Stimulated activated CD4-positive, alpha-beta T cell treated with anti-CD3 and anti-CD28 coated beads, Interleukin-12 subunit alpha, Interleukin-12 subunit beta, amount 100 ng/mL, for 4 hours (primary cell): ENCODE measurements at places on chromosomes 6 and 20.

DNA sequence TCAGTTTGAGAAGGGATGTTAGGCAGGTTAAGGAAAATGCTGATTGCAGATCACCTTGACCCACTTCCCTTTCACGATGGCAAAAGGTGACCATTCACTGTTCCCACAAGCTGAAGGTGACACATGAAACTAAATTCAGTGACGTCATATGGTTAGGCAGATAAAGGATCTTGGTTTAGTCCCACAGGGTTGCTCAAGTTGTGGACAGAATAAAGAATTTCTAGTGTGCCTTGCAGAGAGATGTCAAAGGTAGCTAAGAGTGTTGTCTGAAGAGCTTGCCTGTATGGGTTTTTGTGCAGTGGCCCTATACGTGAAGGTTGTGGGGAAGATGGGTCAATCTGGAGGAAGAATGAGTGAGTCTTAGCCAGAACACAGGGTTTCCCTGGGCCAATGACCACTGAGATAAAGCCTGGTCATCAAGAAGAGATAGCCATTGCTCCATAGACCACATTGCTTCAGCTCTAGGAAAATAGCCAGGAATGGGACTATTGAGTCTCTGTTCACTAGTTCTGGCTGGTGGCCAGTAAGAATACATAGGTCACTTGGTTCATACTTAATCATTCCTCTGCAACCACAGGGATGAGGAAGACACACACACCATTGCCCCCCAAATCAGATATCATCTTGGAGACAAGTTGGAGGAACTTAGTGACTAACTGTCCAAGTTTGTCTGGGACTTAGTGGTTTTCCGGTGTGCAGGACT, 148.5 kb upstream of the ATXN1 start:
- no peak for DNase-seq

- DNase-seq, result peak; percentile 40
Measured at GRCh38 chr6:38997128-38997761, 51.3 kb upstream of the GLP1R start.

DNA sequence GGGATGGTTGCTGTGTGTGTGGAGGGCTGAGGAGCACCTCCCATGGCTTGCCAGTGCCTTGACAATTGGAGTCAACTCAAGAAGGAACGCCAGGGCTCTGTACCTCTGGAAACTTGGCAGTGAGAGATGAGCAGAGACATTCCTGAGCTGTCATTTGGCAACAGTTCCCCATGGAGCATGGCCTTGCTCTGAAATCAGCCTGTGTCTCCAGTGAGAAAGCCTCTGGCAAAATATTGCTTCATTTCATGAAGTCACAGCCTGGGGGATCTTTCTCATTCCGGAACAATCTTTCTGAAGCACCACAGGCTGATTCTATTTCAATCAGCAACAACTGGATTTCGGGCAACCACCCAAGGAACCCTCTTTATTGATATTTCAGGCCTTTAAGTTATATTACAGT, 52.2 kb upstream of the FNDC1 start:
- no peak for DNase-seq

- no peak for DNase-seq
Measured at GRCh38 chr20:774016-774659, 5.8 kb upstream of the SLC52A3 start.

DNA sequence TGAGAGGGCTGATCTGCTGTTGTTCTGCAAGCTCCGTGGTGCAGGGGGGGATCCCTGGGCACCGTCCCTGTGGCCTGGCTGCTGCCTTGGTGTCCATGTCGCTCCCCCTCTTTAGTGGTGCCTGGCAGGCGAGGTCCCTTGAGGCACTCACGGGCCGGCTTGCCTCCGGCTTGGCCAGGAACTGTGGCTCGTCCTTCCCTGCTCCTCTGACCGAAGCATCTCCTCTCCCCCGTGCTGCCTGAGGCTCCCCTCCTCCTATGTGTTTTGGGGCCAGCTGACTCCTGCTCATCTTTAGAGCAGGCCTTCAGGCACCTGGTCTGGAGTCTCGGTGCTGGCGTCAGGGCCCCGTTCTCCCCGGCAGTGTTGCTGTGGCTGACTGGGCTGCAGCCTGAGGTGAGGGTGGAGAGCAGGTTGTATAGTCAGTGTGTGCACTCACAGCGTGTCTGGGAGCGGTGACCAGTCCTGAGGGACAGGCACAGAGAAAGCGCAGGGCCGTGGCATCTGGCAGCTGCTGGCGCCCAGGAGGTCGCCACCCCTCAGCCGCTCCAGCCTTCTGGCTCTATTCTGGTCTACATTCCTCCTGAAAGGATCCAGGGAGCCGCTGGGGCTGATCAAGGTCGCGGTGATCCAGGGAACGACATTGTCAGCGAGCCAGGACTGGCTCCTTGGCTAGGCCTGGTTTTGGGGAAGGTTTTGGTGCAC, 43.7 kb downstream of the PYGB start:
- no peak for DNase-seq

DNA sequence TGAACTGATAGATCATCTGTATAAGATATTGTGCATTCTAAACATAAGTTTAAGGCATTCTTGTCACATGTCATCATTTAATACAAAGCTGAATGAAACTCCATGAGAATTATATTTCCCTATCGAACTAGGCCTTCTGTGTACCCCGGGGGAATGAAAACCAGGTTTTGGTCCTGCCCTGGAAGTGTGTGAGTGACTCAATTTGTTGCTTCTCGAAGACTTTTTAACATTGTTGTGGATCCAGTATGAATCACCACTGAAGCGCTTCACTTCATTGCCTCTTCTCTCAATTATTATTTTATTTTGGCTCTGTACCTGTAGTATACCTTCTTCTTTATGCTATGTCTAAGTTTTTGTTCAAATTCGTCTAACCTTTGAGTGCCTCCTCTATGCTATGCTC, 150.8 kb downstream of the GRIK2 start:
- no peak for DNase-seq

DNA sequence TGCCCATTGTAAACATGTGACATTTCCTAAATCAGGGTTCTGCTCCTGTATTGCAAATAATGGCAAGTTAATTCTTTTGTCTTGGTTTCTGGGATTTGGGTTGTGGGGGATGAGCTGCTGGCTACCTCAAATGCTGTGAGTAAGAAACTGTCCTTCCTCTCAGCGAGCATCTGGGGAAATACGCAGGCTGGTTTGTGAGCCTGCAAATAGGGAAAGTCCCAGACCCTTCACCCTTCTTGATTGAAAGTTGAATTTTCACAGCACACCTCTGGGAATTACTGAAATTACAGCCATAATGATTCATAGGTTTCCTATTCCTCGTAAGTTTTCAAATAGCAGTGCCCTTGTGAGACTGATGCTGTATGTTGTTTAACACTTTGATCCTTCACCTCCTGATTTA, 138.1 kb downstream of the TBXT start:
- DNase-seq, result no peak

DNA sequence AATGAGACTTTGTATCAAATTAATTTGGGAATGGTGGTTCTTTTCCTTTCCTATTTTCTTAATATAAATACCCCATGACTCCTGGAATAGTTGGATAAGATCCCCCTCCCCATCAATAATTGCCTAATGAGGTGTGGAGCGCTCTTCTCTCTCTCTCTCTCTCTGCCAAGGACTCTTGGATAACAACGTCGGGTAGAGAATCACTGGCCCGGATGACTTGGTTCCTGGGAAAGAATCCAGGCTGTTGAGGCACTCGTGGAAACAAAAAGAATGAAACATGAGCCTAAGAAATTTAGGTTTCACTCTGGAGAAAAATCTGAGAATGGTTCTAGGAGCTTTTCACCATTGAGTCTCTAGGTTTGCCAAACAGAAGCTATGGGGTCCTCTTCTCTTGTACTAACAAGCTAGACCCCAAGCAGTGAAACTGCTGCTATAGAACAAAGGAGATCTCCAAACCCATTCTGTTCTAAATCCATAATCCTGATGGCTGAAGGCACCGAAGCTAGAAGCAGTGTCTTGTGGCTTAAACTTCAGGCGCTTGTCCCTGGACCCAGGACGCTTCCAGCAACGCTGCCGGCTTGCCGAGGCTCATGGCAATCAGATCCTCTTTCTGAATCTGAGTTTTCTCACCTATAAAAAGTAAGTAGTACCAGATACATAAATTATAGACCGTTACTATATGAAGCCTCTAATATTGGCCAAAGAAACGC, 241.6 kb upstream of the BTBD3 start:
- DNase-seq, result no peak

DNA sequence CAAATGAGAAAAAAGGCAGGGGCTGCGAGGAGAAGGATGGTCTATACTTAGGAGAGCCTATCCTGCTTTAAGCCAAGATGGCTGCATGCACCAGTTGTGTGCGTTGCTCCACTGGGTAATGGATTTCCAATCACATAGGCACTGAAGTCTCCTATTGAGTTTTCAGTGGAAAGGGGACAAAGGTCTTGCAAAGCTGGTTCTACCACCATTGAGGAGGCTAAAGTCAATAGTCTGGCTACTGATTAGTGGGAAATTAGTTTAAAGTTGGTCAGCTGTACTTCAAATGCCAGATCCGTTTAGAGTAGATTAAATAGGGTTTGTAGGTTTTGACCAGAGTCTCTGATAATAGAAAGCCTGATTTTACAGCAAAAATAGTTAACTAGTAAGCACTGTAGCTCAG, 104.9 kb downstream of the SESN1 start:
- DNase-seq, result no peak

GRCh38 chr6:82113231-82113630, 134.3 kb downstream of the IBTK start:
- DNase-seq, result no peak

DNA sequence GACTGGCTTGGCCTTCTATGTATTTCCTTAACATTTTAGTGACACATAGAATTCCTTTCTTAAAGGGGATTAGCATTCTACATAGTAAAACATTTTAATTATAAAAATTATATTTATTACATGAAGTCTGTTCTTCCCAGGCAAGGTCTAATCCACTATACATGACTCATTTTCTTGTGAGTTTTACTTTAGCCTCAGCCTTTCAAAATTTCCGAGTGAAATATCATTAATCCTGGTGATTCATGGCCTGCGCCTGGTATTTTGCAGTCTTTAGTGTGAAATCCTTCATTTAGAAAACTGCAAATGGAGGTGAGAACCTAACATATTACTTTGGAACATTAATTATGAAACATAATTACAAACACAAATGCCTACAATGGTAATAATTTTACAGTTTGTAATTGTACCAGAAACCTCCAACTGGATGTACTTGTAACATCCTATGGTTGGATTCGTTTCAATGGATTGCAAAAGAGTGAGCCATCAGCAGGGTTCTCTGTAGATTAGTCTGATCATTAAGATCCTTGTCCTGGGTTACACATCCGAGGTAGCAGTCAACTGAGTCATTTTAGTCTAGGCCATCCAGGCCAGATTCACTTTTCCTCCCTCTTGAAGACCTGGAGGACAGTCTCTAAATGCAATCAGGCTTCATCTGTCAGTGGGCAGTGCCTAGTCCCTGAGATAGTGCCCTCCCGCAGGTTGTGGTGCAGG, 272.0 kb downstream of the PACRG start:
- DNase-seq, result no peak

GRCh38 chr20:48019940-48020339, 234.7 kb upstream of the SULF2 start:
- DNase-seq, result no peak

DNA sequence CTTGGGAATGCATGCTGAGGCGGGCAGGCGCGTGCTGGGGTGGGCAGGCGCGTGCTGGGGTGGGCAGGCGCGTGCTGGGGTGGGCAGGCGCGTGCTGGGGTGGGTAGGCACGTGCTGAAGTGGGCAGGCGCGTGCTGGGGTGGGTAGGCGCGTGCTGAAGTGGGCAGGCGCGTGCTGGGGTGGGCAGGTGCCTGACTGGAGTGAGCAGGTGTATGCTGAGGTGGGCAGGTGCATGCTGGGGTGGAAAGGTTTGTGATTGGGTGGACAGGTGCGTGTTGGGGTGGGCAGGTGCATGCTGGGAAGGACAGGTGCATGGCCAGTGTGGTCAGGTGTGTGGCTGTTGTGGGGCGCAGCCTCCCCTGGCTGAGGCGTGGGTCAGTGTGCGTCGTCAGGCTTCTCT, 404.1 kb downstream of the CDH4 start:
- DNase-seq, result no peak

DNA sequence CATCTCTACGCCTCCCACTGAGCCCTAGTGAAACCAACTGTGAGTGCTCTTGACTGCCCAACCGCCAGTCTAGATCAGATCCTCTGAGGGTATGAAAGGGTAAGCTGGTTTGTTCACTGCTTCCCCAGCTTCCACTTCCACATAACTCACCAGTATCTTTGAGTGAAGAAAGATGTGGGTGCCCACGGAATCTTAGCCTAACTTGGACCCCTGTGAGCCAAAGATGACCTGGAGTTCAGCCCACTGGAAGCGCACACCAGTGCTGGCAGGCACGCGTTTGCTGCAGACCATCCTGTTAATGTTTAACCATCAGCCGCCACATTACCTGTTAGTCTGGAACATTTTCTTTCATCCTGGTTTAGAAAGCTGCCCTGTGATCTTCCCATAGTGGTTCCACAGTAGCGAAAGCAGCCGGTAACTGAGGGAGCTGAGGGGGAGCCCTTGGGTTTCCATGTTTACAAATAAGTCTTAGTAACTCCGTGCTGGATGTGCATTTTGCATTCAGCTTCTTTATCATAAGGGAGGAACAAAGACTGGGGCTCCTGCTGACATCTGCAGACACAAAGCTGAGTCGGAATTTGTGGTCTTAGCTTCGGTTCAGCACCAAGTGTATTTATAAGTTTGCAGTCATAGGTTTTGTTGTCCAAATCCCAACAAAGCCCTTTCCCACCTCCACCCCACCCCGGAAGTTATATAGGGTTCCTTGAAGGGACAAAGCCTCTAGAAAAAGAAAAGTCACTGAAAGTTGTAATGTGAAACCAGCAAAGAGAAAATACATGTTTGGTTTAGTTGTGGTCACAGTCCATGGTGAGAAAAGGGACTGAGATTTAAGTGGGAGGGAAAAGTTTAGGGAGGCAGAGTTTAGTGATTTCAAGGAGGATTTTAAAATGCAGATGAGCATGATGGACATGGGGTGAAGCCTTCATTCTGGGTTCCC, 71.0 kb downstream of the SSR1 start:
- no peak for DNase-seq

GRCh38 chr20:62111148-62111547, 11.1 kb upstream of the LSM14B start:
- no peak for DNase-seq

DNA sequence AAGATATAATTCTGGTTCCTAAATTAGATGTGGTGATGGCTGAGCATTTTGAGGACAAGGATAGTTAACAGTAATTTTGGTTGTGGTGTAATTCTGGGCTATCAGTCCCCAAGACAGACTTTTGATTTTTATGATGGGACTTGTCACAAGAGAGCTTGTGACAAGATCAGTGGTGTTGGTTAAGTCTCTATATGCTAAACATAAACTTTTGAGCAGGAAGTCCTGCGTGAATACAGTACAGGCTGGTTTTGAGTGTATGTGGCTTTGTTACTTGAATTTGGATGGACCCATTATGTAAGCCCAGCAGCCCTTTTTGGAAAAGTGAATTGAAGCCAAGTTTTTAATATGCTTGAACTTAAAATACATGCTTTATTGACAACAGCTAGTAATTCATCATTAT, 38.9 kb downstream of the HECA start:
- DNase-seq, result no peak

DNA sequence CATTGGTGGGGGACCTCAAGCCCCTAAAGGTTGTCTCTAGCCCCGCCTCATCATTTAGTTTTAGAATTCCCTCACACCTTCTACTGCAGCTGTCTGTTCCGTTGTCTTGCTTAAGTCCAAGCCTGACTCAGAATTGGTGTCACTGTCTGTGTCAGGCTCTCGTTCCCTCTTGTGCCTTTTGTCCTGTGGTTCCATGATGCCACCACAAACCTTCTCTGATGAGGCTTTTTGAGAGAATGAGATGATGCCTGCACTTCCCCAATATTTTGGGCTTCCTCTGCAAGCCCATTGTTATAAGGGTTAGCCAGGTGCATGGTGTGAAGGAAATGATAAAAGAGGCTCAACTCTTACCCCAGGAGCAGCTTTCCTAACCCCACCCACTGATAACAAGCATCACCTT, 8.1 kb upstream of the AKIRIN2 start:
- DNase-seq, result no peak

GRCh38 chr20:47453167-47453782, 48.4 kb upstream of the NCOA3 start:
- no peak for DNase-seq
